Stimulated activated CD4-positive, alpha-beta T cell treated with anti-CD3 and anti-CD28 coated beads, Interleukin-2, amount 100 ng/mL, for 24 hours (primary cell): ENCODE measurements at places on chromosomes 4 and X.

- DNase-seq = no peak
These were observed 442.6 kb upstream of the GALNT7 start for GRCh38 chr4:172726001-172726423.

DNA sequence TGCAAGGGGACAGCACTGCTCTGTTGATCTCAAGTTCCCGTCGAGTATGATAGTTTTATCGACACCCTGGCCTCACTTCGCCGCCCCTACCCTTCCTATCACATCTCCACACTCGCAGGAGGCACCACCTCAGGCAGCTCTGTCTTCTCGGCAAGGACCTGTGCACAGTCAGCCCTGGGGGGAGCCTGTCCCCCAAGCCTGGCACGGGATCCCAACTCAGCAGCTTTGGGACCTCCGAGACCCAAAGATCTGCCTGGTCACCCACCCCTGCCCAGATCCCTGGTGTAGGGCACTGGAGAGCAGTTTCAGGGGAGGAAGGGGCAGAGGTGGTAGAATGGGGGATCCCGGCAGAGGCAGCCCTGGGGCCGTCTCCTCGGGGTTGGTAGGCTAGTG lies 18.0 kb upstream of the UBA1 start:
- no peak for DNase-seq

DNA sequence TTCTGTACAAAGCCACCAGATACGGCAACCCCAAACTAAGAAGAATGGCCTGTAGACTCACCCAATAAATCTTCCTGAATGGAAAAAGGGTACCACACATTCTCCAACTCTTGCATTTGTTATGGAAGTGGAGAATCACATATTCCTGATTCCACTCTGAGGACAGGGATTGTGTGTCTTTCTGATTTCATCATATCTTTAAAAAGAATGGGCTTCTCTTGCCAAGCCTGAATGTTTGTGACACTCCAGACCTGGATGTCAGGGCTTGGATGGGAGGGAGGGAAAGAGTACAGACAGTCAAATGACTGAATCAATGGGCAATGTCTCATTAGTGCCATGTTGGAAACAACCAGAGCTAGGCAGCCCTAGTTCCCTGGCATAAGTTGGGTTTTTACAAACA lies 77.4 kb downstream of the PLAC1 start:
- DNase-seq = no peak

DNA sequence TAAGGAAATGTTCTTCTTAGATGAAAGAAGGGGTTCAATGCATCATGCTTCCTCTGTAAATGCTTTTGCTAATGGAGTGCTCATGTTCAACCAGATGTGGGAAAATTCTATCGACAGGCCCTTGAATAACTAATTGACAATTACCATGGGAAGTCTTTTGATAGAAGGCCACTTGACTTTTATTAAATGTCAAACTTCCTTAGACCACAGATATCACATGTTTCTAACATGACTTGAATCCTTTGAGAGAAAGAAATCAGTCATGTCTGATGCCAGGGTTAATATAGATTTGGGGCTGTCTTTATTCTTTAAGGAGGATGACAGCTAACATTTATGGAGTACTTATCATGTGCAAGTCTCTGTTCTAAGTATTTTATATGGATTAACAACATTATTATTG lies 280.1 kb downstream of the DCHS2 start:
- no peak for DNase-seq

DNA sequence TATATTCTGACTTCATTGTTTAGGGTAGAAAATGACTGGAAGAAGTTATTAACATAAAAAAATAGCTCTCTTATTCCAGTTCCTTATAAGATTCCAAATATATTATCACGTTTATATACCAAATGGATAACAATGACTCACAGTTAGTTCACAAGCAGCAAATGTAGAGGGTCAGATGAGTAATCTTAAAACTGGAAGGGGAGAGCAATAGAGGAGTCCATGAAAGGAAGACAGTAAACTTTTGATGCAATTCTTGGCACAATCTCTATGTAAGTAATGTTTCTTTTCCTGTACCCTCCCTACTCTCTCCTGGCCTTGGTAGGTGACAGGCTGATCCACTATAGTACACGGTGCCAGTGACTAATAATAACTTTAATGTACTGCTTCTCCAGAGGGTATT lies 259.0 kb upstream of the TRPC5 start:
- DNase-seq = no peak

GRCh38 chrX:86370927-86371326 lies 222.7 kb downstream of the DACH2 start:
- no peak for DNase-seq

- DNase-seq = no peak
These were observed 39.8 kb downstream of the CXCL1 start for GRCh38 chr4:73908965-73909364.

DNA sequence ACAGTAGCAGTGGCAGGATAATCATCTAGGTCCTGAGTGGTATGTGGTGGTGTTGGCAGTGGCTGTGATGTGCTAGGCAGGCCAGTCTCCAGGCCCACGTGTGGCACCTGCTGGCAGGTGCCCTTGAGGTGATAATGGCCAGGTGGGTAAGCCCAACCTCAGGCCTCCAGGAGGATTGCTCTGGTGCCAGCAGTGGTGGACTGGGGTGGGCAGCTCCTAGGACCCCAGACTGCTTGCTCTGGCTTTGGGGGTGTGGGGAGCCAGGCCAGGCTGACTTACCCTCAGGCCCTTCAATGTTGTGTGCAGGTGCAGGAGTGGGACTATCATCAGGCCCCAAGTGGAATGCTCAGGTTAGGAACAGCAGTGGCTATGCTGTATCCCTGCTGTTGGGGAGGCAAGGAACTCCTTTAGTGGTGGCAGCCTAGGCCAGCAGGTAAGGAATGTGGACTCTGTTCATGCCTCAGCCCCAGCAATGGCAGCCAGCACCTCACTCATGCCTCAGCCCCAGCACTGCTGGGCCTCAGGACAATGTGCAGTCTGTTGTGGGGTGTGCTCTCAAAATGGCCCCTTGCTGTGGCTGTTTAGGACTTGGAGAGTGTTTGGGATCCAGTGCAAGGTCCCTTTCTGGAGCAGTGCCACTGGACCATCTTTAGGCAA lies 24.3 kb downstream of the SERPINA7 start:
- DNase-seq = no peak

- no peak for DNase-seq
These were observed 7.8 kb upstream of the CHRNA9 start for GRCh38 chr4:40327340-40327739.

DNA sequence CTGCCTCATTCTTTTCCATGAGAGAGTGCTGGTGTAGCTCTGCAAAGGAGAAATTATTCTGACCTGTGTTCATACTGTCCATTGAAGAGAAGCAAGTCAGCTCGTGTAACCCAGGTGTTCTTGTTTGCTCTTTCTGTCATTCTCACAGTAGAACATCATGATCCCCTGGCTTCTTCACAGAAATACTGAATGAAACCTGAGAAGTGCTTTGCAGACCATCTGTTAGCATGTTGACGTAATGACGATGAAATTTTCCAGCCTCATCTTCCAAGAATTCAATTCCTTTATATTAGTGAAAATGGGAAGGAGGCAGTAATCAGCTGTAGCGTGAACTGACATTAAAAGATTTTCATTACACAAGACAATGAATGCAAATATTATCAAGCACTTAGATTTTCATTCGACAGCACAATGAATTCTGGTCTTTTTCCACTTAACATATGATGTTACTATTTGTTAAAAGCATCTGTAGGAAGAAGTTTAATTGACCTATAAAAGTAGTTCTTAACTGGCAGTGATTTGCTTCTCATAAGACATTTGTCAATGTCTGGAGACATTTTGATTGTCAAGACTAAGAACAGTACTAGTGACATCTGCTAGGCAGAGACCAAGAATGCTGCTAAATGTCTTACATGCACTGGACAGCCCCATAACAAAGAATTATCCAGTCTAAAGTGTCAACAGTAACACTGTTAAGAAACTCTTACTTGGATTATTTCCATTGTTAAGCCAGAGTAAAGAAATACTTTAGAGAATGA lies 246.3 kb downstream of the BANK1 start:
- DNase-seq = no peak

DNA sequence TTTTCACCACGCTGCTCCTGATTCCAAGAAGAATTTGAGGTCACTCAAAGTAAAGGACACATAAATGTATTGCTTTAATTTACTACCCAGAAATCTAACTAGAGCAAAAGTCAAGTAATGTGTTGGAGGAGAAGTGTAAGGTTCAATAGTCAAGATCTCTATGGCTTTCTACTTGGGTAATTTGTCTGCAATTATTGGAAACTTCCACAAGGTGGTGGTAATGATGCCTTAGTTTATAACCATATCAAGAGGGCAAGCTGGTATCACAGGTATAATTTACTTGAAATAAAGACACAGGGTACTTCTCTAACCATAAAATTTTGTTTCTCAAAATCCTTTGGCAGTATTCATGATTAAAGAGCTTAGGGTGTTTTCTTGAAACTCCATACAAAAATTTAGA lies 10.2 kb upstream of the GRIA3 start:
- DNase-seq = no peak

- no peak for DNase-seq
These were observed 262.7 kb upstream of the ETNPPL start for GRCh38 chr4:109025471-109026076.

- no peak for DNase-seq
These were observed 36.9 kb upstream of the ATOH1 start for GRCh38 chr4:93791570-93792195.

GRCh38 chr4:52788806-52789205 lies 37.6 kb upstream of the ERVMER34-1 start:
- DNase-seq = no peak

GRCh38 chr4:26105815-26106699 lies 192.0 kb downstream of the SMIM20 start:
- no peak for DNase-seq

DNA sequence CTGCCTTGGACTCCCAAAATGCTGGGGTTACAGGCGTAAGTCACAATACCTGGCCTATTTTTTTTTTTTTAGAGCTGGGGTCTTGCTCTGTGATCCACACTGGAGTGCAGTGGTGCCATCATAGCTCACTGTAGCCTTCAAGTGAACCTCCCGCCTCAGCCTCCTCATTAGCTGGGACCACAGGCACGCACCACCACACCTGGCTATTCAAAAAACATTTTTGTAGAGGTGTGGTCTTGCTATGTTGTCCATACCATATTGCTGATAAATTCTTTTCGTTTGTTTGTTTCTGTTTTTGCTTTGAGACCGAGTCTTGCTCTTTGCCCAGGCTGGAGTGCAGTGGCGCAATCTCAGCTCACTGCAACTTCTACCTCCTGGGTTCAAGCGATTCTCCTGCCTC lies 21.6 kb downstream of the ENOPH1 start:
- no peak for DNase-seq

GRCh38 chr4:151573474-151573873 lies 164.5 kb downstream of the FHIP1A start:
- DNase-seq = no peak
